ENCODE measurements at places on chromosomes 1 and 21. TPM values are rescaled to one million over a fixed set of nuclear protein-coding genes. Genes with fewer than 3 reads are reported as not detected.

The TMEM59 gene
- total RNA-seq, result 128 TPM

The TMEM50B gene
- total RNA-seq, result 38.4 TPM

The ILDR2 gene
- total RNA-seq, result 0.47 TPM

The FBLIM1 gene
- not detected for total RNA-seq

The C1orf226 gene
- total RNA-seq, result not detected

The MAN1C1 gene
- 44.4 TPM for total RNA-seq

The TACSTD2 gene
- total RNA-seq, result 0.36 TPM

The NPL gene
- total RNA-seq, result 0.63 TPM

DNA sequence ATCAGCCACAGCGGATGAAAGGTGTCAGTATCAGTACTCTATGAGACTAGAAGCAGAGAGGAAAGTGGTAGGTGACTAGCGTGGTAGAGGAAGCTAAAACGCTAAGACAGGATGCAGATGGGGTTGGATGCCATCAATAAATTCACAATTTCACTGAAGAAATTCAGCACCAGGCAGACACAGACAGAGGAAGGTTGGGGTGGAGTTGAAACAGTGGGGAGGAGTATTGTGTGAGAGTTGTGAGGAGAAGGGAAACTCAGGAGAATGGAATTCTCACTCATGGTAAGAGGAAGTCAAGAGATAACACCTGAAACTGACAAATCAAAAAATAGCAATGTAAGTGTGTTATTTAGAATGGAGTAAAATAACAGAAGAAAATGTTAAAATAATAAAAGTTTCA is 208.5 kb upstream of the DAB1 start:
- DNase-seq, result no peak
- no peaks in the 10 kb centered on the region for H3K4me1 ChIP-seq
- H3K36me3 ChIP-seq, result no peaks in the 10 kb centered on the region
- no peak overlapping the region for H3K27ac ChIP-seq

DNA sequence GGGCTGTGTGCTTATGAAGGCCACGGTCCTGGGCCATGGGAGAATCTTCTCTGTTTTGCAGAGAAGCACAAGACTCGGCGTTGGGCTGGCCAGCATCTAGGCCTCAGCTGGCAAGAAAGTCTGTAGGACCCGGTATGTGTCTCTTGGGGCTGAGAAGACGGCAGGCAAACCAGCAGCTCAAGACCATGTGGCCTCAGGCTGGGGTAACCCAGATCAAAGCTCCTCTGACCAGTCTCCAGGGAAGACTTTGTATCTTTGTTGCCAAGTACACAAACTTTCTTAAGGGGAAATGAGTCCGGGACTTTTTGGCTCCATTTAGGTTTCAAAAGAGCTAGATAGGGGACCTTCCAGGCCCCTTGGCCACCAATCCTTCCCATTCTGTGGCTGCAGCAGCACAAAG is 60.1 kb downstream of the PTP4A2 start:
- no peak overlapping the region for H3K27ac ChIP-seq
- no peak overlapping the region for H3K4me3 ChIP-seq
- peaks cover 10% of the 10 kb centered on the region for H3K4me1 ChIP-seq
- no peak for DNase-seq
- H3K36me3 ChIP-seq, result no peaks in the 10 kb centered on the region

- H3K4me3 ChIP-seq, result peak overlapping the region; percentile 30
- no peak for DNase-seq
- H3K36me3 ChIP-seq, result peaks cover 10% of the 10 kb centered on the region
These were observed 9.5 kb downstream of the TRAF5 start for GRCh38 chr1:211336161-211336560.

DNA sequence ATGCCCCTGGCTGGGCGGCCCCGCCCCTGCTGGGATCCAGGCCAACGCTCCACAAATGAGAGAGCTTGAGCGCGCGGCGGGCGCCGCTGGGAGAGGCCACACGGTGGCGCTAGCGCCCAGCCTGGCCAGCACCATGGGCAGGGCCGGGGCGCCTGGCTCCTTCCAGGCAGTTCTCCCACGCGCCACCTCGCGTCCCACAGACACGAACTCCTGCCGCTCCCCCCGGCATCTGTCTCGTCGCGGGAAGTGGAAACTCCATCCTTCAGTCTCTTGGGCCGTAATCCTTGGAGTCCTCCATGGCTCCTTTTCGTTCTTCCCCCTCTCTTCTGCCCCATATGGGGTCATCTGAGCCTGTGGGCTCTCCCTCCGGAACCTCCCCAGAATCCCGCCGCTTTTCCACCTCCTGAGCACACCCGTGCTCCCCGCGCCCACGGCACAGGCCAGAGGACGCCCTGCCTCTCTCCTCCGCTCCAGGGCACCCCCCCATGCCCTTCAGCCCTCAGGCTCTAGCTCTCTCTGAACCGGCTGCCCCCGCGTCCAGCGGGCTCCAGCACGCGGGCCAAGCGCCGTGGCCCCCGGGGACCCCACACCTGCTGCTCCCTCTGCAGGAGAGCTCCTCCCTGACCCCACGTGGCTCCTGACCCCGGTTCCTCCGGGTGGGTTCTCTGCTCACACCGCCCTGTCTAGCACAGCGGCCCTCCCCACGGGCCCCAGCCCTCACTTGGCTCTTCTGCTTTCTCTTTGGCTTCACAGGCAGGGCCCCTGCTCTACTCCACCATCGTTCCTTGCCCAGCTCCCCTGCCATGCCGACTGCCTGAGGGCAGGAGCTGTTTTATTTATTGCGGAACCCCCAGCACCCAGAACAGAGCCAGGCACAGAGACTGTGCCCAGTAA is 31.9 kb upstream of the EDN2 start:
- peaks cover 8% of the 10 kb centered on the region for H3K4me1 ChIP-seq
- no peaks in the 10 kb centered on the region for H3K27me3 ChIP-seq
- H3K4me3 ChIP-seq, result no peak overlapping the region
- H3K27ac ChIP-seq, result no peak overlapping the region

GRCh38 chr1:51264451-51264850 is 28.4 kb downstream of the RNF11 start:
- peaks cover 2% of the 10 kb centered on the region for H3K36me3 ChIP-seq
- H3K27me3 ChIP-seq, result no peaks in the 10 kb centered on the region
- no peak overlapping the region for H3K27ac ChIP-seq

DNA sequence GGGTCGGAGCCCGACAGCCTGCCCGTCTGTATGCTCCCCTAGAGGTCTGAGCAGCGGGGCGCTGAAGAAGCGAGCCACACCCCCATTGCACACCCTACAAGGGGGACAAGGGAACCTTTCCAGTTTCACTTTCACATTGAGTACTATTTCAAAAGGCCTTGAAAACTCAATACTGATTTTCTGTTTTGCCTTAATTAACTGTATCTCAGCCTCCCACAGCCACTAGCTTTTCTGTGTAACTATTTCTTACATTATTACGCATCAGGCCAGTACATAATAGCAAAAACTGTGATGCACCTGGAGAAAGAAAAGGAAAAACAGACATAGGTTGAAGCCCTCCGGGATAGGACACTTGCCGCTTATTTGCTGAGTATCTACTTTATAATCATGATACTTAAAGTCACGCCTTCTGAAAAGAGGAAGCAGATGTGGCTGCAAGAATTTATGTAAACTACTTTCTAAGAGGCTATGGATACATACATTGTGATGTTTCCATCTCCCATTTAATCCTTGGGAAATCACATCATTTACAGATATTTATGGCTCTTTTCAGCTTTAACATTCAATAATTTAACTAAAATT is 1719.5 kb downstream of the MRPL39 start:
- H3K27ac ChIP-seq, result no peak overlapping the region
- no peaks in the 10 kb centered on the region for H3K27me3 ChIP-seq
- peak overlapping the region; percentile 53 for H3K4me3 ChIP-seq

All from CD4-positive, alpha-beta T cell (primary cell).